ENCODE measurements at places on chromosomes 12 and 14.

DNA sequence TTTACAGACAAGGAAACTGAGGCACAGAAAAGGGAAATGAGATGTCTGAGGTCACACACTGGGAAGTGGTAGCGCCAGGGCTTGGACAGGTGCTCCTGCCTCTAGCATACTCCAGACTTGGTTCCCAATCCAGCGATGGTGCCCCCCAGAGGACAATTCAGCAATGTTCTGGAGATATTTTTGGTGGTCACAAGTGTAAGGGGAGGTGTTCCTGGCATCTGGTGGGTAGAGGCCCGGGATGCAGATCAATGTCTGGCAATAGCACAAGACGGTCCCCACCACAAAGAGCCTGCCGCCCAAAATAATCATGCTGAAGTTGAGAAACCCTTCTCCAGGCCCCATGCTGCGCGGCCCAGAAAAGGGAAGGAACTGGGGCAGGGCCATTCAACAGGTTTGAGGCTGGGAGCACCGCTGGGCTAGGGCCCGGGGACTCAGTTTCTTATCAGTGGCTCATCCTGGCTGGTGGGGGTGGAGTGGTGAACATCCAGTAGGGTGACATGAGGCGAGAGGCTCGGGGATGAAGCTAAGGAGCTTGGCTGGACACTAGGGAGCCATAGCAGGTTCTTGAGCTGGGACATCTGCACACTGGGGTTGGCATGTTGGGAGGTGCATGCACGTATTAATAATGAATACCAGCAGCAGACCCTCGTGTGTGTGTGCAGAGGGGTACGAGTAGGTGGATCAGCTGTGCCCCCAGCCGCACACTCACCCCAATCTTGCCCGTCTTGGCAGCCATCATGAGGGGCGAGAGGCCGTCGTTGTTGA, 35.1 kb downstream of the TRPV4 start:
- peak; percentile 37 for DNase-seq

DNA sequence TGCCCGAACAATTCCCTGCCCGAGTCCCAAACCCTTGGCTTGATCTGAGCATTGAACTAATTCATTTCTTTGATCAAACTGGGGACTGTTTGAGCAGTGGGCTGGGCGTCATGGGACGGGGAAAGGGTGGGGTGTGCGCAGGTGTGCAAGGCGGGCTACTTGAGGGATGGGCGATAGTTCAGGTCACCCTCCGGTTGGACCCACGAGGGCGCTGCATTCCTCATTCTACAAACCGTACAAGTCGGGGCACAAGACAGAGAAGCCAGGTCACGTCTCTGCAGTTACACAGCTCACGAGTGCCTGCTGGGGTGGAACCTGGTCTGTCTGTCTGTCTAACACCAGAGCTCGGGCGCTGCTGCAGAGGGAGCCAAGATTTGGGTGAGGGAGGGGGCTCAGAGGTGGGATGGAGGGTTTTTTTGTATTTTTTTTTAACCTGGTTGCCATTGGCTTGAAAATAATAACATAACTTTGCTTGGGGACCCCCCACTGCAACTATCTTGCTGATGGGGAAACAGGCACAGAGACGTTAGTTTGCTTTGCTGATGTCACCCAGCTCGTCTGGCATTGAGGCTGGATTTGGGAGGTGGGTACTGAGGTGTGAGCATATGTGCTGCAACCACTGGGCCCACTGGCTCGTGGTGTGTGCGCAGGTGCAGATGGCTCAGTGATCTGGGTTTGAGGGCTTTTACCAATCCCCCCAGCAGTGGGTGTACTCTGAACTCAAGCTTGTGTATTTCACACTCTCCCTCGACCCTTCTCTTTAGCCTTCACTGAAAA, 7.6 kb upstream of the RTL1 start:
- no peak for DNase-seq

- DNase-seq: no peak
Observed at GRCh38 chr12:120833849-120834248, 70.3 kb downstream of the SPPL3 start.

GRCh38 chr12:118237052-118237665, 101.2 kb downstream of the PEBP1 start:
- peak; percentile 74 for DNase-seq

GRCh38 chr12:25713264-25713663, 160.2 kb upstream of the LMNTD1 start:
- no peak for DNase-seq

GRCh38 chr14:68958553-68958952, 20.5 kb downstream of the ACTN1 start:
- no peak for DNase-seq

DNA sequence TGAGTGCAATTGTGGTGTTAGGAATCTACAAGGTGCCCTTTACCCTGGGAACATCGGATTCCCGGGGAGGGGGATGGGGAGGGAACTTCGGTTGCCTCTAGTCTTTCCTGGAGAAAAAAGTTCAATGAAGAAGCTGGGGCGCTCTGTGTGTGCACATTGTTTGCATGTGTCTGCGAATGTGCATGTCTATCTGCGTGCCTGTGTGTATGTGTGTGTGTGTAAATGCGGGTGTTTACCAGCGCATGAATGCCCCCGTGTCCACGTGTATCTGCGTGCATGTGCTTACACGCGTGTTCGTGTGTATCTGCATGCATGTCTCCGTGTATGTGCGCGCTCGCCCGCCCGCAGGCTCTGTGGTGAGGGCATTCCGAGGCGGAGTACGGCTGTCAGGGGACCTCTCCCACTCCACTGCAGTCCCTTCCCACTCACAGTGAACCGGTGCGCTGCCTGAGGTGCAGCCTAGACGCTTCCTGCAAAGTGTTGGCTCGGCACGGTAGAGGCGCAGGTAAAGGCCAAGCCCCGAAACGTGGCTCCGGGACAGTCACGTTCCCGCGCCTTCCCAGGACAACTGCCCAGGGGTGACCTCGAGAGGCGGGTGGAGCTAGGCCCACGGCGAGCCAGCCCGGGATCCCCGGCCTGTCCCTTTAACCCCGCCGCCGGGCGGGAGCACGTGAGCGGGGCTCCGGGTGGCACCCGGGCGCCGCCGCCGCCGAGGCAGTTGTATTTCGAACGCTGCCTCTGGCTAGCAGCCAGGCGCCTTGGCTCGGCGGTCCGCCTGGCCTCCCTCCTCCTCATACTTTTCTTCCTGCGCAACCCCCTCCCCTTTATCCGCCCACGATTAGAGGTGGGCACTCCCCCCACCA, 539 bp upstream of the HMGA2 start:
- DNase-seq: no peak

DNA sequence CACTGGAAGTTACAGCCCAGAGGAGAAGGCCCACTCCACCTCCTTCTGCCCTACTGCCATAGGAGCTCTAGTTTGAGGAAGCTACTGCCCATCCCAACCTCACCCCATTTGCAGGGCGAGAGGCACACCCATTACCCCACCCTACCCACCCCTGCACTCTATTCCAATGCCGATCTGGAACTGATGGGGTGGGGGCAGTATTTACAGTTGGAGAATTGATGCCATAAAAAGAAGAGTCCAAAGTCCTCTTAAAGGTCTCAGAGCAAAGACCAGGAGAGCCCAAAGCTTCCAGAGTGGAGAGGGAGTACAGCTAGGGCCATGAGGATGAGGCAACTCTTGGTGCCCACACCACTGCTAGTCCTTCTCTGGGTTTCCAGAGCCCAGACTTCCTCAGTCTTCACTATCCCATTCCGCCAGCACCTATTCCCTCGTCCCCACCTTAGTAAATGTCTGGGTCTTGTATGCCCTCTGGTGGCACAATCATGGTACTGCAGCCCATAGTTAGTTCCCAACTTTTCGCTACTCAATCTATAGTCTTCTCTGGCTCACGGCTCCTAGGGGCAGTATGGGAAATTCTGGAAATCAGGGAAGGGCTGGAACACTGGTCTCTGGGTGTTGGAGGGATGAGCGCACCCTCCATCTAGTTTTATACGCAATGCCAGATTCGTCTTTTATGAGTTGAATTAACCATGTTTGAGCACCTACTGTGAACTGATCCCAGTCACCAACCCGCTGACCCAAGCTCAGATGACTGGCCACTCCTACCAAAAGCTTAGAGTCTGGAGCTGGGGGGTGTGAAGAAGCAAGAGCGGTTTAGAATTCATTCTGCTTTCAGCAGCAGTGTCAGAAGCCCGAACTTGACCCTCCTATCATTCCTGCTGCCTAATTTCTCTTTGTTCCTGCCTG, 6.9 kb upstream of the ADCY6 start:
- peak; percentile 79 for DNase-seq

- no peak for DNase-seq
Observed at GRCh38 chr12:6507102-6507998, 13.4 kb downstream of the NCAPD2 start.

DNA sequence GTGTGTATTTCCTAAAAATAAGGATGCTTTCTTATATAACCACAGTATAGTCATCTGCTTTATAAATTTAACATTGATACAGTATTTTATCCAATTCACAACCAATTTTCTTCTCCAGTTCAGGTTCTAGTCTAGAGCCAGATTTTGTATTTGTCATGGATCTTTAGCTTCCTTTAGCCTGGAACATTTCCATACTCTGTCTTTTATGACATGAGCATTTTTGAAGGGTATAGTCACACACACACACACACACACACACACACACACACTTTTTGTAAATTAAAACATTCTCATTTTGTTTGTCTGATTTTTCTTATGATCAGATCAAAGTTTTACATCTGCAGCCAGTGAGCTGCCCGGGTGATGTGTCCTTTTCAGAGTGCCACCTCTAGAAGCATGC, 25.4 kb downstream of the CGRRF1 start:
- no peak for DNase-seq

DNA sequence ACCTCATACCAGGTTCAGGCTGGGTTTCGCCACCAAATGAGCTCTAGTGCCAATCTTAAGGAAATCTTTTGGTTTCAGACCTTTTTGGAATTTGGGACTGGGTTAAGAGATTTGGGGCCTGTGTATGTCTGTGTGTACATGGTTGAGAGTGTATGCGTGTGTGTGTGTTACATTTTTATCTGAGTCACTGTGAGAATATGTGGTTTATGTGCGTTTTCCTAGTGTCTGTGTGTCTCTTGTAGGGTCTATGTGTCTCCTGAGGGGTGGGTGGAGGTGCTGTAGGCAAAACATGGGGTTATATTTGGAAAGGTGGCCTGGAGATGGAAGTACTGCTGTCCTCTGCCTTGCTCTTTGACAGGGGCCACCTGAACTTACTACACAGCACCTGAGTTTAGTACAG, 17.9 kb downstream of the C12orf43 start:
- DNase-seq: no peak

- DNase-seq: peak; percentile 26
Observed at GRCh38 chr12:89212339-89212771, 139.9 kb downstream of the DUSP6 start.

- DNase-seq: no peak
Observed at GRCh38 chr12:119885549-119885948, 8.4 kb upstream of the CIT start.

- DNase-seq: no peak
Observed at GRCh38 chr12:92560713-92561542, 141.9 kb upstream of the PLEKHG7 start.

GRCh38 chr14:20456971-20457370, 1.9 kb downstream of the APEX1 start:
- no peak for DNase-seq

GRCh38 chr14:81562818-81563217, 29.2 kb upstream of the SEL1L start:
- no peak for DNase-seq

- no peak for DNase-seq
Observed at GRCh38 chr14:60094306-60094897, 2.7 kb downstream of the PCNX4 start.

Measured in pons (tissue), 1 donor.